SJCRH30 (cell line): ENCODE measurements at places on chromosomes 16 and 17. TPM values are rescaled to one million over a fixed set of nuclear protein-coding genes. Genes with fewer than 3 reads are reported as not detected.

DNA sequence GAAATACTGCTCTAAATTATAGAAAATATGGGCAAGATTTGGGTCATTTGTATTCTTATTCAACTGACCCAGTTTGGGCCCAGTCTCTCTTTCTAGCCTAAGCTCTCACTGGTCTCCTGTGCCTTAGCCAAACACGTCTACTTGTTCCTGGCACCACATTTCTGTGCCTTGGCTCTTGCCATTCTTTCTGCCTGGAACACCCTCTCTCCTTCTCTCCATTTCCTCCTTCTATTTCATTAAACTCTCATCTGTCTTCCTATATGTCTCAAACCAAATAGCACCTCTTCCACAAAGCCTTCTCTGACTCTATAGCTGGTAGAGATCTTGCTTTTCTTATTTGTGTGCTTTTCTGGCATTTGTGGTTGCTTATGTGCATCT lies 37.7 kb upstream of the NUFIP2 start:
- no peak for DNase-seq

- no peak for DNase-seq
These were observed 1.0 kb upstream of the SOX8 start for GRCh38 chr16:980595-980854.

- DNase-seq = no peak
These were observed 6.0 kb upstream of the CDC42EP4 start for GRCh38 chr17:73317513-73318426.

DNA sequence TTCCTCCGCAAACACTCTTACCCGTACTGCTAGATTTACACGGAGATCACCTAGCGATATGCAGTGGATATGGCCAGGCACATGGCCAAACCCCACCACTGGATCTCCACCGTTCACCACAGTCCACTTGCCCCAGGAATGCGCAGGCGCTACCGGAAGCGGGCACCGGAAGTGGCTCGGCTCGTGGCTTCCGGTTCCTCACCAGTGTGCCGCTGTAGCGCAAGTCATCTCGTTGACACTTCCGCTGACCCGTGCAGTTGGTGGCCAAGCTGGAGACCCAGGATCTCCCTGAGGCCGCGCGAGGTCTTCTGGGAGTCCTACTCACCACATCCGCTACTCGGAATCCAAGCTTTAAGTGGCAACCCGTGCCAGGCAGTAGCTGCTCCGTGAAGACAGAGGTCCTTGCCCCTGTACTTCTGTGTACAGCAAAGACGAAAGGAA lies 11.5 kb downstream of the ZNF597 start:
- no peak for DNase-seq

GRCh38 chr17:83179374-83179773 lies 100.0 kb downstream of the METRNL start:
- DNase-seq = no peak

- no peak for DNase-seq
These were observed 32.5 kb downstream of the PITPNM3 start for GRCh38 chr17:6523809-6524355.

DNA sequence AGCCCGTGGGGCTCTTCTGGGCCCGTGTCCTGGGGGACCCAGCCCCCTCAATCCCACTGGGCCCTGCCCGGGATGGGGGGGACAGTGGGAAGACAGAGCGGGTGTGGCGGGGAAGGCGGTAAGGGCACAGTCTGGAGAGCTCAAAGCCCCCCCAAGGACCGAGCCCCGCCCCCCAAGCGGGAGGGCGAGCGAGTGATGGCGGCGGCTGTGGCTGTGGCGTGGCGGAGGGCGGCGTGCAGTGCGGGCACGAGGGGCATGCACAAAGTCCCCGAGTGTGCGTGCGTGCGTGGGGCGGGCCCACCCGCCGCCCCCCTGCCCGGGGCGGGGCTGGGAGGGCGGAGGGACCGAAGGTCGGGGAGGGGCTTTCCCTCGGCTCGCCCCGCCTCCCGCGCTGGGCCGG lies 3.6 kb upstream of the WDR24 start:
- no peak for DNase-seq

- peak; percentile 90 for DNase-seq
These were observed 4.8 kb downstream of the P2RX1 start for GRCh38 chr17:3911271-3912053.

DNA sequence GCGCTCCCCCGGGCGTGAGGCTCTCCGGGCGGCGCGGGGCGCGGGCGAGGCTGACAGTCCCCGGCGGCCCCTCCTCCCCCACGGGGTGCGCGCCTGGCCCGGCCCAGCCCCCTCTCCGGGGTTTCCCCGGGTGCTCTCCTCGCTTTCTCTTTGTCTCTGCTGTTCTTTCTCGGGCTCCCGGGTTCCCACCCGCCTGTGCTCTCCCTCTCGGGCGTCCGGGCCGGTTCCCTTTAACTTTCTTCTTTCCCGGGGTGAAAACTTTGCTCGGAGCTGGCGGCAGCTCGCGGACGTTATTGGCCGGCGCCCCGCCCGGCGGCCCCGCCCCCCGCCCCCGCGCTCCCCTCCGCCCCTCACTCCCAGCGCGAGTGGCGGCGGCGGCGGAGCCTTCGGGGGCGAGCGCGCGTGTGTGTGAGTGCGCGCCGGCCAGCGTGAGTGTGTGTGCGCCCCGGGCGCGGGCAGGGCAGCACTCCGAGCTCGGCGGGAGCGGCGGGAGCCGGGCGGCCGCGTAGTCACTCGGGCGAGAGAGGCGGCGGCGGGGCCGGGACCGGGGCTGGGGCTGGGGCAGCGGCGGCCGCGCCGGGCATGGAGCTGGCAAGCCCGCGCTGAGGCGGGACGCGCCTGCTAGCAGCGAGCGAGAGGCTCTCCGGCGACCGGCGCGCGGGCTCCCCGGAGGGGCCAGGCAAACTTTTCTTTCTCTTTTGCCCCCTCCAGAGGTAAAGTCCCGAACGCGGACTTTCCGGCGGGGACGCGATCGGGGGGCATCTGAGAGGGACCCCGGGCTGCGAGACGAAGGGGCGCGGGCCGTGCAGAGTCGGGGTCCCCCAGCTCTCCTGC lies at the start of gene NTN1:
TSS of gene NTN1 (plus strand) at position 353 of the 834 bp plus-strand sequence. CDS start 864 bp downstream, outside the sequence.
- DNase-seq = peak; percentile 44

DNA sequence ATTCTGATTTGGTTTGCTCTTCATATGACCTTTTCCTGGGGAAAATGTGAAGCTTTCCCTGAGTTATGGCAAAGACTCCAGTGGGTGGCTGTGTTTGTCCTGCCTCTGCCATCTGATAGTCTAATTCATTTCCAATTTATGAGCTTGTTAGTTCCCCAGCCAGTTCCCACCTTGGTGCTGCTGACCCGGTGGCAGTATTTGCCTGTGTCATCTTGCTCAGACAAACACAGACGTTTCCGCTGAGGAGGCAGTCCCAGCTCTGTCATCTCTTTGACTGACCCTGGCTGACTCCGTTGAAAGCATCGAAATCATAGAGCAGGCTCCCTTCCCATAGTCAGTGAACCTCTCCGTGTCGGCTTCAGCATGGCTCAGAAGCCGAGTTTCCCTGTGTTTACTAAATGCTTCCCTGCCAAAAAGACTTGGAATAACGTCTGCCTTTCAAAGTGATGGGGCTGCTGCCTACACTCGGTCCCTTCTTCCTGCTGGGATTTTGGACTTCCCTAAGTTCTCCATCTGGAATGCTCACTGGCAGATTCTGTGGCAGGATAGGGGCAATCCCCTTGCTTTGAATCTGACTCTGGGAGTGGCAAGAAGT lies 538.3 kb downstream of the NPIPA7 start:
- no peak for DNase-seq

DNA sequence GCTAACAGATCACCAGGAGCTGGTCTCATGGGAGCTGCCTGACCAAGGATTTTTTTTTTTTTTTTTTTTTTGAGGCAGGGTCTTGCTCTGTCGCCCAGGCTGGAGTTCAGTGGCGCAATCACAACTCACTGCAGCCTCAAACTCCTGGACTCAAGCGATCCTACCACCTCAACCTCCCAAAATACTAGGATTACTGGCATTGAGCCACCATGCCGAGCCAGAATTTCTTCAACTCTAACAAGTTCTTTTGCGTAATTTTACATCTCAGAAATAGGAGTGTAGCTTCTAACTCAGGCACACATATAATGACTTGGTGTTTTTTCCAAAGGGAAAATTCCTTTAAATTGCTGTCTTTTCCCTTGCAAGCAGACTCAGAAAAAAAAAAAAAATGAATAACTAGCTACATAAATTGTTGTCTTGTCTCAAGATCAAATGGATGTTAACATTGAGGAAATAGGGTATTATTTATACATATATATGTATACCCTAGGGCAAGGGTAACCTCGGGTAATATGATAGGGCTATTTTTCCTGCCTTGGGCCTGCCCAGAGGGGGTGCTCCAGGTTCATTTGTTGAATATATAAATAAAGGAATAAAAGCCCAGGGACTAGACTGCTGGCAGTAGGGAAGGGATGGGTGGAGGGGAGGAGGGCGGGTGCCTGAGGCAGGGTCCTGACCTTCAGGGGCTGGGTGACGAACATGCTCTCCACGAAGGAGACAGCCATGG lies 42.8 kb upstream of the GCSH start:
- DNase-seq = no peak

GRCh38 chr17:73511719-73512115 lies 132.5 kb downstream of the SDK2 start:
- DNase-seq = no peak

GRCh38 chr17:82449131-82449882 lies 1.2 kb downstream of the CYBC1 start:
- DNase-seq = no peak

- no peak for DNase-seq
These were observed 658.9 kb downstream of the TOX3 start for GRCh38 chr16:51888016-51888415.

GRCh38 chr16:89949121-89949742 lies 677 bp downstream of the DEF8 start:
- no peak for DNase-seq

GRCh38 chr17:82030470-82031302 lies 792 bp upstream of the RAC3 start:
- peak; percentile 91 for DNase-seq

- DNase-seq = peak; percentile 75
These were observed 310.1 kb downstream of the C16orf95 start for GRCh38 chr16:87006789-87007745.

DNA sequence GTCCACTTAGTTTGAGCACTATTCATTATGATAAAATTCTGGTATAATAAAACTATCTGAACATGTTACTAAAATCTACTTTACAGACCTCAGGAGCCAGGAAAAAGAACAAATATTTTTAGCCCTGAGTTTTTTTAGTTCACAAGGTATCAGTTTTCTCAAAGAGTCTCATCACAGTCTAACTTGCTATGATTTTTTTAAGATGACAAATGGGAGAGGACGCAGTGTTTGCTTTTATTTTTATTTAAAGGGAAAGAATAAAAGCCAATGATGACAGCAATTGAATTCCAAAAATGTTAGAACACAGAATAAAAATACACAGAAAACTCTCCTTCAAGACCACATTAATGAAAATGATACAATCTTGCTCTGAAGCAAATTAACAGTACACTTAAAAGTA lies 7.4 kb downstream of the MED13 start:
- no peak for DNase-seq

DNA sequence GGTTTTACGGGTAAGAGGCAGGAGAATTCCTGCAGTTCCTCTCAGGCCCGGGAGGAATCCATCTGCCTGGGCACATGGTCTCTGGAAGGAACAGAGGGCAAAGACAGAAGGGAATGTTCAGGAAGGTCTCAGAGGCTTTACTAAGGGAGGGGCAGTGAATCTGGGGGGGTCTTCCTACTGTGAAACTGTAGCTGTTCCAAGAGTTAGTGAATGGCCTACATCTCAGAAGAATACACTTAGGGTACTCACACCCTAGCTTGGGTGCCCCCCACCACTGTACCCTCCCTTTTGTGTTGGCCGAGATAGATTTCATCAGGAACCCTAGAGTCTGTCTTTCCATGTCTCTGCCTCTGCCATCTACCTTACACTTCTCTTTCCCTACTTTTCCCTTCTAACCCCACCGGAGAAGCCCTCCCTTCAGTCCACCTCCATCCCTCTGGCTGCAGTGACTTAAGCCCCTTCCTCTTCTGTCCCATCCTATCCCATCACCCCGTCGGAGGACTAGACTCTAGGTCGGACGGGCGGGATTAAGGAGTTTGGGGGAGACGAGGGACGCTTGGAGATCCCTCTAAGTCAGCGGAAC lies 316 bp downstream of the DLG4 start:
- no peak for DNase-seq

GRCh38 chr17:64742326-64742725 lies 80.2 kb upstream of the SMURF2 start:
- DNase-seq = no peak

- DNase-seq = no peak
These were observed 86.8 kb upstream of the WSB1 start for GRCh38 chr17:27207073-27207513.

DNA sequence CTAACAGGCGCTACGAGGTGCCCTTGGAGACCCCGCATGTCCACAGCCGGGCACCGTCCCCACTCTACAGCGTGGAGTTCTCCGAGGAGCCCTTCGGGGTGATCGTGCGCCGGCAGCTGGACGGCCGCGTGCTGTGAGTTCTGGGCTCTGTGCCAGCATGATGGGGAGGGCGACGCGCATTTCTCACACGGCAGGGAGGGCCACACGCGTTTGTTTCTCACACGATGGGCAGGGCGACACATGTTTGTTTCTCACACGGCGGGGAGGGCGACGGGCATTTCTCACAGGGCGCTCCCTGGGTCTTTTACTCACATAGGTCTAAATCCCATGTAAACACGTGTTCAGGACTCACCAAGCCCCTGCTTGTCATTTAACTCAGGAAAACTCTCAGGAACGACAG lies 4.4 kb downstream of the GAA start:
- peak; percentile 81 for DNase-seq

DNA sequence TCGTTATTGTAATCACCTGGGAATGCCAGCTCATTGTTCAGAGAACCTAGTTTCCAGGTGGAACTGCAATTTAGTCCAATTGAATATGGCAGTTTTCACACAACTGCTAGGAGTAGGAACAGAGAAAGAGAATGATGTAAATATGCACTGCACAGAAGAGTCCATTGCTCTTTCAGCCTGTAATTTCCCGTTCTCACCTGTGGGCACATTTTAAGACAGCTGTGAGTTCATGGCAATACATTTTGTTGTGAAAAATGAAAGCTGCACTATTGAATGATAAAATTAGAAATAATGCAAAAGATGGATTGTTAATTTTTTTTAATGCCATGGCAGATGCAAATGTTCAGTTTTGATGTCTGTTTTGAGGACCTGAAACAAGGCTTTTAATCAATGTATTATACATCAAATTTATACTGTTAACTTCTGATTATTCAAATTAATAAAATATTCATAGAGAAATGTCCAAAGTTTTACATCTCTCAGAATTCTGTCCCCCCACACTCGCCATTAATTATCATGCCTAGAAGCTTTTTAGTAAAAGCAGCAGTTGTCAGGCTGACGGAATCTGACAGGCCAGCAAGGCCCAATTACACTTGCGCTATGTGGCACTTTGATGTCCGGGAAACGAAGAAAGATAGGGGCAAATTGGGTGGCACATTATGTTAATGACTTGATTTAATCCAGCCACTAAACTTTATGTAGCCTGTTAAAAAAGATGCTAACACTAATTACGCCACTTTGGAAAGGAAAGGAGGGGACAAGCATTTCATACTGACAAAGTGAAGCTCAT lies 72.2 kb downstream of the RPGRIP1L start:
- no peak for DNase-seq

- DNase-seq = no peak
These were observed 31.0 kb downstream of the CPNE2 start for GRCh38 chr16:57123216-57123973.

Gene MYH1
- not detected in 2 replicates for total RNA-seq

Gene SLC52A1
- not detected in 2 replicates for total RNA-seq

Gene ATP6V0A1
- 25.3 and 30.9 TPM in 2 replicates for total RNA-seq

Gene EVPLL
- not detected in 2 replicates for total RNA-seq

Gene AXIN2
- 6.5 and 8.5 TPM in 2 replicates for total RNA-seq

Gene ANKS4B
- 0.02 TPM in 1 of 2 replicates, not detected in the other for total RNA-seq

Gene C17orf107
- 0.16 and 0.20 TPM in 2 replicates for total RNA-seq

Gene WDR59
- total RNA-seq = 13.6 and 17.9 TPM in 2 replicates

Gene SPN
- 0.96 and 2.1 TPM in 2 replicates for total RNA-seq

Gene CMTR2
- total RNA-seq = 21.1 and 21.2 TPM in 2 replicates

Gene CA7
- not detected in 2 replicates for total RNA-seq

Gene AOC3
- total RNA-seq = 0.30 and 0.34 TPM in 2 replicates
